ENCODE measurements at places on chromosomes 3 and 15.

- DNase-seq: no peak
Measured at GRCh38 chr15:69126054-69126469, 34.4 kb upstream of the GLCE start.

- DNase-seq: no peak
Measured at GRCh38 chr3:164476631-164477030, 601.7 kb downstream of the SI start.

GRCh38 chr3:110419096-110419495, 652.5 kb upstream of the NECTIN3 start:
- DNase-seq: no peak

DNA sequence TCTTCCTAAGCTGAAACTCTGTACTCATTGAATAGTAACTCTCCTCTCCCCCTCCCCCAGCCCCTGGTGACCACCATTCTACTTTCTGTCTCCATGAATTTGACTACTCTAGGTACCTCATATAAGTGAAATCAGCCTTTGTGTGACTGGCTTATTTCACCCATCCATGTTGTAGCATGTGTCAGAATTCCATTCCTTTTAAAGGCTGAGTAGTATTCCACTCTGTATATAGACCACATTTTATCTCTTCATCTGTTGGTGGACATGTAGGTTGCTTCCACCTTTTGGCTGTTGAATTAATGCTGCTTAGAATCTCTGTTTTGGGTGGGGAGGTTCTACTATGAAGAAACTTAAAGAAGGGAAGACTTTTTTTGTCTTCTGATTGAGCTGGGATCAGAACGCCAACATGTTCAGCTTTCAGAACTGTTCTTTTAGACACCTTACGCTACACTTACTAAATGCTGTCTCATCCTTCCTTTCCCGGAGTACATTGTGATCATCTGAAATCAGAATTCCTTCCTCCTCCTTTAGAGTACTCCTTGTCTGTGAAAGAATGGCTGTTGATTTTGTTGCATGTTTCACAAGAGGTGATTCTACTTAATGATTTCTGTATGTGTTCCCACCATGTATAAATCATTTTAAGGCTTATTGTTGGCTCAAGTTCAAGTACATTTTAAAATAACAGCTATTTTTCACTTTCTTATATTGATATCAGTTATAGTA, 50.3 kb downstream of the MRPS25 start:
- no peak for DNase-seq

GRCh38 chr15:74631935-74632560, 16.4 kb downstream of the CLK3 start:
- DNase-seq: peak; percentile 55

DNA sequence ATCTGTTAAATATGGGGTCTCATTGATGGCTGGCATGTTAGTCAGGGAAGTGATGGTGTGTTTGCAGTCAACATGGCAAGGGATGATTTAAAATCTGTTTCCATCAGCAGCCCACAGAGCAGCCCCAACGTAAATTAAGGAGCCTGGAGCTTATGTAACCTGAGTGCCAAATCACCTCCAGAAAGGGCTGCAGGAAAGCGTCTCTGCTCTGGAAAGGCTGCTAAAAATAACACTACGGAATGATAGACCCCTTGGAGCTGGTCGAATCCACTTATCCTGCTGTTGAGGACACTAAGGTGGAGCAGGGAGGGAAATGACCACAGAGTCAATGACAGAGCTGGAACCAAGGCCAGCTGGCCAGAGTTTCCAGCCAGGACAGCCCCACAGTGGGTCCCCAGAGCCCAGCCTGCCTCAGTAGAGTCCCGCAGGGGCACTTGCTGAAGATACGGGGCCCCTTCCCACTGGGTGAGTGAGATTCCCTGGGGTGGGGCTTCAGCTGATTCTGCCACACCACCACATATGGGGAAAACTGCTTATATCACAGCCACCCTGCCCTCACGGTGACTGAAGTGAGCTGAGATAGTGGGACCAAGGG, 63.5 kb downstream of the EPHB1 start:
- DNase-seq: no peak

DNA sequence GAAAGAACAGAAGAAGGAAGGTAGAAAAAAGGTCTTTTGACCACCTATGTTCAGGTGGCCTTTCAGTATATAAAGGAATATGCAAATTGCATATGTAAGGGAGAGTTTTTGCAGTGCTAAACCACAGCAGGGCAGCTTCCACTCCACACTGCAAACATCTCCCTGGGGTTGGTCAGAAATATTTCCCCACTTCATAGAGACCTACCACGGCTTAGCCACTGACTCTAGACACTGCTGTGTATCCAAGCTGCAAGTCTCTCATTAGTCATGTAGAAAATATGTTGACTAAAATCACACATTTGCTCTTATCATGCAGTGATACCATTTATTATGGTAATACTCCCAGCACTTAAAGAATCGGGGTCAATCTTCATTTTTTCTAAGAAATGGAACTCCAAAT, 214.9 kb upstream of the NR2F2 start:
- no peak for DNase-seq

DNA sequence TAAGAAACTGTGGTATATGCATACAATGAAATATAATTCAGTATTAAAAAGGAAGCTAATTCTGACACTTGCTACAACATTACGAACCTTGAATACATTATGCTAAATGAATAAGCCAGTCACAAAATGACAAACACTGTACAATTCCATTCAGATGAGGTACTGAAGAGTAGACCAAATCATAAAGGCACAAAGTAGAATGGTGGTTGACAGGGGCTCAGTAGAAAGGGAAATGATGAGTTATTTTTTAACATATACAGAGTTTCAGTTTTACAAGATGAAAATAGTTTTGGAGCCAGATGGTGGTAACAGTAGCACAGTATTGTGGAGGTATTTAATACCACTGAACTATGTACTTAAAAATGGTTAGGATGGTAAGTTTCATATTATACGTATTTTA, 254.6 kb upstream of the RBMS3 start:
- DNase-seq: no peak

- DNase-seq: no peak
Measured at GRCh38 chr15:97235611-97235985, 724.9 kb upstream of the ARRDC4 start.

DNA sequence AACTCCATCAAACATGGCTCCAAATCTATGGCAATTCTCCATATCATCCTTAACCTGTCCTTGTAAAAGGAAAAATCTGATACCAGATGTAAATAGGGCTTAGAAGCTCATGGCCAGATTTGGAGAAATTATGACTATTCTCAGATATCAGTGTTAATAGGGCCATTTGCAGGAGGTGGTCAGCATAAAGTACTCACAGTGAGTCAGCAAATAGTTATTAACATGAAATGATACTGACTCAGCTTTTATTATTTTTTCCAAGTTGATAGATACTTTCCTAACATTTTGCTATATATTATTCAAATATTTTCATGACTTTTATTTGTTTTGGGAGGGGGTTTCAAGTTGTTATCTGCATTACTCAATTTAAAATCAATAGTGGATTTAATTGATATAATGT, 255.8 kb downstream of the MFSD1 start:
- DNase-seq: no peak

- no peak for DNase-seq
Measured at GRCh38 chr3:59879031-59879581, 829.3 kb upstream of the CFAP20DC start.

DNA sequence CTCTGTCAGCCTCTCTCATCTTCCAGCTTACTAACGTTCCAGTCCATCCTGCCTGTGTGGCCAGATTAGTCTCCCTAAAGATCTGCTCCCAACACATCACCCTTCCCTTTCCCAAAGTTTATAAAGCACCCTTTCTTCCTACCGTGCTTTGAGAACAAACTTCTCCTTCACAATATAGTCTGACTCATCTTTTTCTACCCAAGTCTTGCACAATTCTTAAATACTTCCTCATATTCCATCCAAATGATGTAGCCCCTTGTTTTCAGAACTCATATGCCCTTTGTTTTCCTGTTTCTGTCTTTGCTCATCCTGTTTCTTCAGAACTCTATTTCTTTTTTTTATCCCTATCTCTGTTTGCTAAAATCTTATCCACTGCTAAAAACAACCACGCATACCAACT, 326.8 kb downstream of the MFSD1 start:
- DNase-seq: no peak

DNA sequence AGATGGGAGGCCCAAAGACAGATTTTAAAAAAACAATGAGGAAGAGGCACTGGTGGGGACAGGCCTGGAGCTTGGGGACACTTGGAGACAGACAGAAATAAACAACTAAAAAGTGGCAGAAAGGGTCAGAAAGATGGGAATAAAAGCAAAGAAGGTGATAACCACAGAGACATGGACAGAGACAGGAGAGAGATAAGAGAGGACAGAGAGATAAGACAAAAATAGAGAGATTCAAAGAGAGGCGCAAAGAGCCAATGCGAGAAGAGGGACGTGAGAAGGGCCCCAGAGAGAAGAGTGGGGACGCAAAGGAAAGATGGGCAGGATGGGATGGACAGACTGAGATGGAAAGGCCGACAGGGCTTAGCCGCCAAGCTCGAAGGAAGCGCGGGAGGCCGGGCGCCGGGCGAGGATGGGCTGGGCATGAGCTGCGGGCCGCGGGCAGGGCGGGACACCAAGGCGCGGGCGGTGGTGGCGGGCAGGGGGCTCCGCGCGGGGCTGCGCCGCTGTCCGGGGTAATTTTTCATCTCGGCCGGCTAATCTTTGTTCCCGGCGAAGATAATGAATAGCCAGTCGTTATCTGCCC, 3.1 kb upstream of the GATA2 start:
- DNase-seq: no peak

DNA sequence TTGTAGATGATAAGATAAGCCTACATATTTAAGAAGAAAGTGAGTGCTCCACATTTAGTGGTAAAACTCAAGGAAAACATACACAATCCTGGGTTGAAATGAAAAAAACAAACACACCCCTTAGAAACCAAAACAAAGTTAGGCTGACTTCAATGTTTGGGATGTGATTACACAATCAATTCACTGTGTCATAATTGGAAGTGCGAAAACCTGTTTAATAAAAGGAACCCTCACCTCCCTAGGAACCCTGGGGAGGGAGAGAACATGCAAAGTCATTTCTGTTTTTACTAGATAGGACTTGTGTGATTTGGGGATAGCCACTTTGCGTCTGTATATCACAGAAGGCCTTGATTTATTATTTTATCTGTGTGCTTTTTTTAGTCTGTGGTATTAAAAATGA, 275.0 kb downstream of the NFKBIZ start:
- DNase-seq: no peak

GRCh38 chr3:182182531-182182968, 470.8 kb downstream of the SOX2 start:
- no peak for DNase-seq

- DNase-seq: no peak
Measured at GRCh38 chr3:53100818-53101466, 29.3 kb downstream of the RFT1 start.

- DNase-seq: no peak
Measured at GRCh38 chr15:82750831-82751180, 41.1 kb upstream of the AP3B2 start.

GRCh38 chr15:66388043-66388363, 1.3 kb downstream of the MAP2K1 start:
- DNase-seq: no peak

DNA sequence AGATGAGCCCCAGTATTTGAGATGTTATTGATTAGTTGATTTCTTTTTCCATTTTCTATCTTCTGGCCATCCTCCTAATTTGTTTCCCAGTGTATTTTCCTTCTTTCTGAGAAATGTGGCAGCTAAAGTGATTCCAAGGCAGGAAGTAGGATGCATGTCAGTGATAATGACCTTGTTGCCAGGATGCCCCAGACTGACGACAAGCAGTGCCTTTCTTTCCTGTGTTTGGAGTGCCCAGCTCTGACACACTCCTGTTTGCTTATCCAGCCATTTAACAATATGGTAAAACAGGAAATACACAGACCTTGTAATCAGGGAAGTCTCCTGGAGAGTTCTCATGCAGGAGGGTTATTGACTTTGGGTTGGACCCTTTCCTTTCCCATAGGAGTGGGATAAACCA, 20.4 kb downstream of the TMOD2 start:
- no peak for DNase-seq

DNA sequence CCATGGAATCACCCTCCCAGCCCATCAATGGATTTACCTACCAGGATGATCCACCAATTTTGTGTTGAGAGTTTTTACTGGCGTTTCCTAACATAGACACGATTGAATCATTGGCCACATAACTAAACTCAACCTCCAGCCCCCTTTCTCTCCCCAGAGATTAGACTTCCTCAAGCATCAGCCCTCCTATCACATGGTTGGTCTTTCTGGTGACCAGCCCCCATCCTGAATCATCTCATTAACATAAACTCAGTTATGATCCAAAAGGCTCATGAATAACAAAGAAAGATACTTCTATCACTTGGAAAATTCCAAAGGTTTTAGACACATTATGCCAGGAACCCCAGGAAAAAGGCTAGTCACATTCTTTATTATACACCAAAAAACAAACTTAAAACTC, 21.2 kb downstream of the PRKAR2A start:
- no peak for DNase-seq

- DNase-seq: no peak
Measured at GRCh38 chr3:129703913-129704312, 97.4 kb upstream of the PLXND1 start.

DNA sequence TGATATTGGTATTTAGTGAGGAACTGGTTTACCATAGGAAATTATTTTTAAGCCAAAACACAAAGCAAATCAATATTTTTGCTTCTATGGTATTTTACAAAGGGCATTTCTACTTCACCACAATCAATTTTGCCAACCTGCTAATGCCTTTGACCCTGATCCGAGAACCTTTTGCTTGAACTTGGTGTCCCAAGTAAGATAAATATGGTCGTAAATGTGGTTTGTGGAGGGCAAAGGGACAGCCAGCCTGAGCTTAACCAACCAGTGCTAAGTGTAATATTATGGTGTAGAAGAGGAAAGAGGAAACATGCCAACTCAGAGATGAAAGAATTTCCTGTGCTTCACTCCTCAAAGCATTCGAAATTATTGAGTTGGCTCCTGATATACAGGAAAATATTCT, 148.4 kb downstream of the C3orf38 start:
- no peak for DNase-seq

- no peak for DNase-seq
Measured at GRCh38 chr3:123085932-123086627, 19.3 kb downstream of the PDIA5 start.

- DNase-seq: no peak
Measured at GRCh38 chr15:70704166-70704565, 59.2 kb downstream of the UACA start.

- no peak for DNase-seq
Measured at GRCh38 chr3:9783954-9784353, 8.3 kb downstream of the TADA3 start.

DNA sequence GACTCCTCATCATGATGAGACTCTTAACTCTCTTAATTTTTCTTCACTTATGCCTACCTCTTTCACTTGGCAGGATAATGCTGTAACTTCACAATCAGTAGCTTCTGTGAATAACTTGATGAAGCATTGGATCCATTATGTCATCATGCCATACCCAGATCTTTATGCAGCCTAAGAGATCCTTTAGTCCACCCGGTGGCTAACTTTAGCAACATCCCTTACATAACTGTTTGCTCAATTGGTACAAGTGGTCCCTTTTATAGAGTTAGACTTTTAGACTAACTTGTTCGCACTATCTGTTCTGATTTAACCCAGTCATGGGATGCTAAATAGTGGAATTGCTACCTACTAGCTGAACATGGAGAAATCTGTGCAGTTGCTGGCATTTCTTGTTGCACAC, 184.5 kb downstream of the USP13 start:
- DNase-seq: no peak

- no peak for DNase-seq
Measured at GRCh38 chr3:149369991-149370866, 7.2 kb downstream of the TM4SF1 start.
